ENCODE measurements at places on chromosomes 3 and 15.

DNA sequence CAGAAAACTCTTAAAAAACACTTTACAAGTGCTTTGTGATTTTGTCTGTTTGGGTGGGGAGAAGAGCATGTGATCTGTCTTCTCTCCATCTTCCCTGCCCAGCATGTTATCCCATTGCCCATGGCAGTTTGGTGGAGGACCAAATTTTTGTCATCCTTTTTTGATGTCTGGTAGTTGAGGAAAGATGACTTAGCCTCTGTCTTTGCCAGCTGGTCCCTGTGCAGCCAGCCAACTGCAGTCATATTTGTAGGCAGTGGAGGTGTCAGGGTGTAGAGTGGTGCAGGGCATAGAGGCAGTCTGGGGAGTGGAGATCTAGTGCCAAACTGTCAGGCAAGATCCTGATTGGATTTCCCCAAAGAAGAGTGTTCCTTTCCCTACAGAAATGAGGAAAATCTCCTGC lies 40.7 kb downstream of the GASK1A start:
- no peak for DNase-seq

GRCh38 chr3:37068031-37068430 lies 74.7 kb downstream of the MLH1 start:
- DNase-seq, result no peak

DNA sequence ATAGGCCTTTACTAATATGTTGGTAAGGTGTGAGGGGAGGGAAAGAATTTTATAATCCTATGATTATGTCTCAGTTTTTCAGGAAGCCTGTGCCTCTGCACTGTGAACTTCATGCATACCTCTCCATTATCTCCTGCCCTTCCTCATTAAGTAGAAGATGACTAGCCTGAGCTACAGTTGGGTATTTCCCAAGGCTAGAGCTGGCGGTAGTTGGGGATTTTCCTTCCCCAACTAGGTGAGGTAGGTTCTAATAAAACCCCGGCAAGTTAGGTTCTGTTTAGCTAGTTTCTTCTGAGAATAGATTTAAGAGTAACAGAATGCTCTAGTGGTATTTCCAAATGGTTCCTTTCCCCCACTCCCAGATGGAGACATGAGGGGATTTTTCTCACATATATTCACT lies 414.5 kb downstream of the GRM7 start:
- no peak for DNase-seq

- DNase-seq, result no peak
Observed at GRCh38 chr3:46559091-46559704, 6.9 kb downstream of the LRRC2 start.

DNA sequence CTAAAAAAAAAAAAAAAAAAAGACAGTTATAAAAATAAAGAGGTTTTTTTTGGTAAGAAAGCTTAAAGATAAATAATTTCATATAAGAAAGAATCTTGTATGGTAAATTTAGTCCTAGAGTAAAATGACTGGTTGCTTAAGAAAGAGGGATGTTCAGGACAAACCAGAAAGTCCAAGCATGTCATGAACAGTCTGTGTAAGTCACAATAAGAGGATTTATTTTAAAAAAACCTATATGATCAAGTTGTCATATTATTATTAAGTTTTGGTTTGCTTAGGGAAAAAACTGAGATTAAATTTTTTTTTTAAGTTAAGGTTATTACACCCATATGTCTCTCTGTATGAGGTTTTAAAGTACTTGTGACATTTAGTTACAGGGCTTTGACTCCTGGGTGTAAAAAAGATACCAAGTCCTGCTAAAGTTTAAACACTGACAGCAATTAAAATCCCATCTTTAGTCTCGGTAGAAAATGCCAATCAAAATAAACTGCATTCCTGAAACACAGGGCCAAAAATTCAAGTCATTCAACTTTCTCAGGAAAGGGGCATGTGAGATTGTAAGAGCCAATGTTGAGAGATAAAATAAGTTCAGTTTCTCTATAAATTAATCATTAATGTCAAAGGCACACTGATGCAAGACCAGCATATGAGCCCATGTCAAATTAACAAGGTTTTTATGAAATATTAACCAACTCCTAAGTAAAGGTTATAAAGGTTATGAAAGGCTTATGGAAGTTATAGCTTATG lies 8.5 kb upstream of the BDH1 start:
- DNase-seq, result no peak

GRCh38 chr3:184937611-184938010 lies 125.6 kb downstream of the VPS8 start:
- no peak for DNase-seq

GRCh38 chr3:103818800-103819199 lies 1384.0 kb downstream of the ZPLD1 start:
- DNase-seq, result no peak

- DNase-seq, result no peak
Observed at GRCh38 chr15:55782901-55783300, 39.9 kb upstream of the PRTG start.

DNA sequence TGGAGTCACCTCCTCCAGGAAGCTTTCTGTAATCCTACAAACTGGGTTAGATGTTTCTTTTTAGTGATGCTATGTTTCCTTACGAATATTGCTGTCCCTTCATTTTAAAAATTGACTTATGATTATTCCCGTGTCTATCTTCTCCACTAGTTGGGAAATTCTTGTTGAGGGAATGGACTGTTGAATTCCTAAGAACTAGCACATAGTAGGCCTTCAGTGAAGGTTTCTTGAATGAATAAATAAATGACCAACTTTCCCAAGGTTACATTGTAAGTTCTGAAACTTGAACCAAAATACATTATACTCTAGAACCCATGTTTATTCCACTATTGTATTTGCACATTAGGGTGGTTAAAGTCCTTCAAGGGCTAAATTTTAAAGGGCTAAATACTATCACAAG lies 812 bp upstream of the IL20RB start:
- DNase-seq, result no peak

- DNase-seq, result no peak
Observed at GRCh38 chr3:141544697-141545096, 57.9 kb downstream of the RASA2 start.

GRCh38 chr15:91922646-91923547 lies 69.4 kb downstream of the SLCO3A1 start:
- DNase-seq, result no peak

GRCh38 chr15:70023769-70024491 lies 73.8 kb downstream of the TLE3 start:
- DNase-seq, result no peak

DNA sequence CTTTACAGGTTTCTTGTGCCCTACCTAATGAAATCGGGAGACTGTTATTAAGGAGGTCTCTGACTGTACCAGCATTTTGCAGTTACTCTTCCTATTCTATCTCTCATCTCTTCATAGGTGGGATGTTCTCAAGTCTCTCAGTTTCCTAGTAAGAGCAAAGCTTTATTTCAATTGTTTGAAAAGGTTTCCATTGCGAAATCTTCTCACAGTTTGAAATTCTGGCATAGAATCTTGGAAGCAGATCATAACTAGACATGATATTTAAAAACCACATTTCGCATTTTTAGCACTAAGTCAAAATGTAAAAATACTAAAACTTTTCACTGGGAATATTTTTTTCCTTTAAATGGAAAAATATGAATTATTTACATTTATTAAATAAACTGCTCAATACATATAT lies 1311.4 kb downstream of the ROBO2 start:
- no peak for DNase-seq

- no peak for DNase-seq
Observed at GRCh38 chr3:172953571-172953970, 187.5 kb downstream of the SPATA16 start.

DNA sequence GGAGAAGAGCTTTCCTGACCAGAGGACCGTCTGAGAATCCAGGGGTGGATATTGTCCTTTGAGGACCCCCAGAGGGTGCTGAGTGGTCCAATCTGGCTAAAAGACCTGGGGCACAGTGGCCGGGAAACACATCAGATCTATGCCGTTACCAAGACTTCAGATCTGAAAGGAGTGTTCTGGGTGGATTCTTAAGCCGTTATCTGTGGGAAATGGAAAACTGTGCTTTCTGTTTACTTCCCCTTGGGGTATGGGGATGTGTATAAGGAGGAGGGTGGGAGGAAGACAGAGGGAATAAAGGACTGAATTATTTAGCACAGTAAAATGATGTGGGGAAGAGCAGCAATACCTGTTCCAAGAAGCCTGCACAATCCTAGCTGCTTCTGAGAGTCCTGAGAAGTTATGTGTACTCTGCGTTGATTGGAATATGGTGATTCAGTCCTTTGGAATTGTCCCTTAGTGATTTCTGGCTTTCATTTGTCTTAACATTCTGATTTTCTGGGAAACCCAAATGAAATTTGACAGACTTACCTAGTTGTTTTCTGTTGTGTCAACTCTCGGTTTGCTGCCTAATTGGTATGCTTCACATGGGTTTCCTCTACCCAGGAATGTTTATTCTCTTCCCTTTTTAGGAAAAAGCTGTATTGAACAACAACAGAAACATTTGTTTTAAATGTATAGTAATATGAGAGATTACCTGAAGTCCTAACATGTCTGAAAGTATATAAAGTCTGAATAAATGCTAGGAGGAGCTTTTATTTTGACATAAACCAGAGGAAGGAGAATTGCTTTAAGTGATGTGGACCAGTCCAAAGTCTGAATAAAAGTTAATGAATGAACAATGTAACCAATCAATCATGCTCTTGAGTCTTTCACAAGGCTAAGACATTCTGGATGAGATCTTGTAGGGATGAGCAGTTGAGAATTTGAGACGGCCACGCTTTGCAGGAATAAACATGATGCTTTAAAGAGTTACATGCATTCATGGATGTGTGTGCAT lies 427.1 kb upstream of the C2CD4B start:
- no peak for DNase-seq

DNA sequence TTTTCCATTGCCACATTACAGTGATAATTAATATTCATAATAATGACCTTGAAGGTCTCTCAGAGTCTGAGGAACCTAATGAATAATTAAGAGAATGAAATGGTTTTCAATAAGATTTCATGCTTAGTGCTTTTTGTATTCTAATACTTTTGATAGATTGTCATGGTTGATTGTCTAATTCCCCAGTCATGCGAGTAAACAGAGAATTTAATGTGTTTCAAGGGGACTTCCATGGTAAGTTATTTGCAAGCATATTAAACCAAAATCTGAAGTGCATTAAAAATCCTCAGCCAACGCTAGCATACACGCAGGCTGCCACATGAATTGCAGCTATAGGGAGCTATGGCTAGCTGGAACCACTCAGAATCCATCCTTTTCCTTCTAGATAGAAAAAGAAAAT lies 18.9 kb upstream of the ANO10 start:
- no peak for DNase-seq

GRCh38 chr3:173750095-173750494 lies 352.6 kb downstream of the NLGN1 start:
- no peak for DNase-seq

- no peak for DNase-seq
Observed at GRCh38 chr3:189652042-189652441, 20.9 kb downstream of the TP63 start.

DNA sequence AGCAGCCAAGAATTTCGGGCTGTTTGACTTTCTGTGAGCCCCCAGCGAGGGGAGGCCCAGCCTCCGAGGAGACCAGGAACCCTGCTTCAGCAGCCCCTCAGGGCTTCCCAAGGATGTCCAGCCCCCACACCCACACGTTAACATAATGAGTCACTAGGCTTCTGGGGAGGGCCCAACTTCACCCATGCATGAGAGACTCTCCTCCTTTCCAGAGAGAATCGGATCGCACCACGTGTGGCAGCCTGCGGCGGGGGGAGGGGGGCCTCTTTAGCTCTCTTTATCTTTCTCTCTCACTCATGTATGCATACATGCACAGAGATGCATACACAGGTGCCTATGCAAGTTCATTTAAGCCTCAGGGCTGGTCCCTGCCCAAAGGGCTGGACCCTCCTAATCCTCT lies 3.1 kb upstream of the AP2M1 start:
- DNase-seq, result no peak

- no peak for DNase-seq
Observed at GRCh38 chr15:63494408-63494807, 10.0 kb upstream of the USP3 start.

DNA sequence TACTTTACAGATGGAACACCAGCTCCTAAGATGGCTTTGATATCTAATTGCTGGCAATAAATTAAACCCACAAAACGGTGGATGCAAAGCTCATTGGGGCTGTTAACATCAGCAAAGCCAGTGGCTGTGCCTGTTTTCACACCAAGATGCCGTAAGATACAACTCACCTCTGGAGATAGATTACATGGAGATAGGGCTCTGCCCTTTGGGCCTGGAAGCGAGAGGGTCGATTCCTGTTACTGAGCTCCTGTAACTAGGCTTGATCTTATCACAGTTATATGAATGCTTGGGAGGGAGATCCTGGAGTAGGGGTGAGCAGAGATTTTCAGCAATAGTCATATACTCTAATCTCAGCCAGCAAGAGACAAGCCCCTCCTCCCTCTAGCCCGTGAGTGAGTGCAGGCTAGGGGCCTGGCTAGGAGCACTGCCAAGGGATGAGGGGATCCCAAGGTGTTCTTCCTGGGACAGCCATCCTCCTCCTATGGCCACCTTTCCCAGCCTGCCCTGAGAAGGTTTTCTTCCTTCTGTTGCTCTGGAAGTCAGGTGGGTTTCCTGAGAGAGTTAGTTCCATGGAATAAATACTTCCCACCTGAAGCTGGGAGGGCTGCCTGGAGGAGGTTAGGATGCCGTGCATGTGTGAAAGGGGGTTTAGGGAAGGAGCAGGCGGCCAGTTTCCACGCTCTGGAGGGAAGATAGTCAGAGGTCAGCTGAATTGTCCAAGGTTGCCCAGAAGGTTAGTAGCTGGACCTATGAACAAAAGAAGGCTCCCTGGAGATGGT lies 18.1 kb upstream of the DOCK3 start:
- DNase-seq, result no peak

GRCh38 chr15:78399091-78399490 lies 38.9 kb upstream of the IREB2 start:
- no peak for DNase-seq

DNA sequence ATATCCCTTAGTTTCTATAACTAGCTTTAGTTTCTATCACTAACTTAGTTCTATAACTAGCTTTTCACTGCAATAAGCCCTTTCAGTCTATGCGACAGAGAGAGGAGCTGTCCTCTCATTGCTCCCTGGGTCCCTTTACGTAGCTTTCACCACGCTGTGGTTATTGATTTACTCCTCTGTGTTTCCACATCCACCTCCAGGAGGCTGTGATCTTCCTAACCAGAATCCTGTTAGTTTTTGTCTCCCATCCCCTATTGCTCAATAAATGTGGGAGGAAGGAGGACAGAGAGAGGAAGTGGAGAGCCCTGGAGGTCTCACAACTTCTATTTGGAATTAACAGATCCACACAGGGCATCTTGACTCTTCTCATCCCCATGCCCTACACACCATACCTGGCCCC lies 1036.1 kb downstream of the MCTP2 start:
- no peak for DNase-seq

GRCh38 chr3:37864904-37865303 lies 3.2 kb downstream of the CTDSPL start:
- no peak for DNase-seq

- no peak for DNase-seq
Observed at GRCh38 chr15:31031471-31032067, 40.1 kb upstream of the MTMR10 start.

DNA sequence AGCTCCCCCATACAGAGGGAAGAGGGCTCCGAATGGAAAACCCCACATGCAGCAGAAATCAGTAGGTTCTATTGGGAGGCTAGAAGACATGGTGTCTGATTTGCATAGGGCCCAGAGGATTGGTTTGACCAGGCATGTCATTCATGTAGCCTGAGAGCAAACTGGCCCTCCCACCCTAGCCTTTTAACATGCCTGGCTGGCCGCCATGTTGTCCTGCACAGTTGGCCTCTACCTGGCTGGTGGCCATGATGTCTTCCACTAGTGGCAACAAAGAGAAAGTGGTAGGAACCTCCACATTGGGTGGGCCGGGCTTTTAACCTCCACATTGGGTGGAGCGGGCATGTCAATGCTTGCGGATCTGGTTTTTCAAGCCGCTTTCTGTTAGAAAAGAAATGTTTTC lies 312.1 kb downstream of the TAFA4 start:
- no peak for DNase-seq

- DNase-seq, result no peak
Observed at GRCh38 chr3:181808053-181808452, 96.3 kb downstream of the SOX2 start.
